ENCODE measurements at places on chromosomes 16 and 17. TPM values are rescaled to one million over a fixed set of nuclear protein-coding genes. Genes with fewer than 3 reads are reported as not detected.

Gene KRT32
- 0.08 TPM for total RNA-seq

Gene TNK1
- total RNA-seq: 2.4 TPM

Gene SLFN14
- total RNA-seq: not detected

Gene CTF1
- total RNA-seq: not detected

Gene CCDC200
- not detected for total RNA-seq

Gene RNU2-1
- total RNA-seq: not detected

Gene PROCA1
- 10.3 TPM for total RNA-seq

Gene SNX11
- total RNA-seq: 14.0 TPM

Gene SLC2A4
- total RNA-seq: not detected

Gene NME4
- total RNA-seq: 226 TPM

Gene PIRT
- total RNA-seq: not detected

Gene CTRB2
- 0.26 TPM for total RNA-seq

Gene CMTM2
- total RNA-seq: not detected

Gene GPATCH8
- 18.9 TPM for total RNA-seq
